ENCODE measurements at places on chromosomes 11 and 22.

DNA sequence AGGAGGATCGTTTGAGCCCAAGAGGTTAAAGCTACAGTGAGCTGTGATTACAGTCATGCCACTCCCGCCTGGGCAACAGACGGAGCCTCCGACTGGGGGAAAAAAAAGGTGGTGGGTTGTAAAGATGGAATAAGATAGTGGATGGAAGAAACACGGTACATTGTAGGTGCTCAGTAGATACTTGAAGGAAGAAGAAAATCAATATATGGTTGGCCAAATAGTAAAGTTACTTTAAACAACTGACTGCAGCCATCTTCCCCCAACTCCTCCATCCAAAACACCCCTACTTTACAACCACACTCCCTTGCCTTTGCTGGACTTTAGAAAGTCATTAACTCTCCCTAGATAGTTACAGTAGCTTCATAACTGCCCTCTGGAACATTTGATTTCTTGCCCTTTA is 2.5 kb upstream of the NUP98 start:
- no peak overlapping the region for H3K4me3 ChIP-seq
- H3K27ac ChIP-seq: no peak overlapping the region
- no peaks in the 10 kb centered on the region for H3K4me1 ChIP-seq

- H3K4me3 ChIP-seq: peak within 1 kb of the TSS; percentile 67
- peaks cover 6% of the 10 kb centered on the region for H3K27me3 ChIP-seq
These were observed at the start of gene TMEM121B for GRCh38 chr22:17121233-17122195. TSS of gene TMEM121B (minus strand) at chr22:17121360. CDS start at chr22:17121127, 233 bp downstream.

DNA sequence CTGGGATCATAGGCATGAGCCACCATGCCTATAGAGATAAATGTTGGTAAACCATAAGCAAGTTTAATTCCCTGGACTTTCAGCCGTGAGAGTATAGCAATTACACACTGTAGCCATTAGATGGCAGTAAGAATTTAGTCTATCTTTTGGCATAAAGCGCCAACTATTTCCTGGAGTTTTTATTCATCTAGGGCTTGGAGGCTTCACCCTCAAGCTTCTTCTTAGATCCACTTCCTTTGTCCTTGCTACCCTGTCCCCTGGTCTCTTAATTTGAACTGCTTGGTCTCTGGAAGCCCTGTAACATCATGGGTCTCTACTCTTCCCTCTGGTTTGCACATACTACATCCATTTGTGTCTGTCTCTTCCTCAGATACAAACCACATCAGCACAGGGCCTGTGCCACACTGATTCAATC is 38.2 kb downstream of the OR10A6 start:
- H3K27me3 ChIP-seq: no peaks in the 10 kb centered on the region
- H3K4me3 ChIP-seq: no peak overlapping the region
- H3K36me3 ChIP-seq: no peaks in the 10 kb centered on the region
- no peak overlapping the region for H3K27ac ChIP-seq

DNA sequence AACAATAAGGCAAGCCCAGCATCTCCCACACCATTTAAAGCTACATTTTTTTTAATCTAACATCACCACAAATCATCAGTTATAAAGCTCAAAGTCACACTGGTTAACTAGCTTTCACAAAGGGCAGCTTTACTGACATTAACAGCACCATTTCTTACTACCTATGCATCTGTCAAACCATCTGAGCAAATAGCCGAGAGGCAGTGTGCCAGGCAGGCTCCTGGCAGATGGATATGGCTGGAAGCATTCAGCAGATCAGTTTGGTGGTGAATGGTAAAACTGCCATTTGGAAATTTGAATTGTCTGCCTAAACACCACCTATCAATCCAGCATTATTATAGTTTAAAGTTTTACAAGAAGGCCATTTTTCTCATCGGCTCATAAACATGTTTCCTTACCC is 131.2 kb downstream of the TTC28 start:
- H3K4me1 ChIP-seq: no peaks in the 10 kb centered on the region
- DNase-seq: no peak
- no peaks in the 10 kb centered on the region for H3K27me3 ChIP-seq
- H3K27ac ChIP-seq: no peak overlapping the region
- H3K4me3 ChIP-seq: no peak overlapping the region

GRCh38 chr22:48779661-48780596 is 1047.7 kb downstream of the BRD1 start:
- no peak overlapping the region for H3K27ac ChIP-seq
- no peak for DNase-seq
- no peaks in the 10 kb centered on the region for H3K27me3 ChIP-seq
- H3K36me3 ChIP-seq: no peaks in the 10 kb centered on the region
- no peak overlapping the region for H3K4me3 ChIP-seq
- no peaks in the 10 kb centered on the region for H3K4me1 ChIP-seq

DNA sequence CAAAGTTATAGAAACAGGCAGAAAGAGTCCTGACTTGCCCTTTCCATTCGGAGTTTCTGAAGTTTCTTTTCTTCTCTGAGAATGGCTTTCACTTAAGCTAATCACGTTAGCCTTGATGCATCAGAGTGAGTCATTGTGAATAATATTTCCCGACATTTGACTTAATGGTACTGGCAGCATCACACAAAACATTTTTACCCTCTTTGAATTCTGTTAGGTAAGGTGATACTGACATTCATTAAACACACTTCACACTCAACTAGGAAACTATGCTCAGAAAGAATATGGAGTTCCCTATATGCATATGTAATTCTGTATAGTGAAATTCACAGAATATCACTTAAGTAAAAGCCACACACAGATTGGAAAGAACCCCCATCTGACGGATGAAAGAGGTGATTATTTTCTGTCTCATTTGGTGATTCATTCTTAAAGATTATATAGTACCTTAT is 120.8 kb upstream of the ARHGAP20 start:
- H3K36me3 ChIP-seq: no peaks in the 10 kb centered on the region
- no peak for DNase-seq
- no peak overlapping the region for H3K27ac ChIP-seq
- no peaks in the 10 kb centered on the region for H3K4me1 ChIP-seq

DNA sequence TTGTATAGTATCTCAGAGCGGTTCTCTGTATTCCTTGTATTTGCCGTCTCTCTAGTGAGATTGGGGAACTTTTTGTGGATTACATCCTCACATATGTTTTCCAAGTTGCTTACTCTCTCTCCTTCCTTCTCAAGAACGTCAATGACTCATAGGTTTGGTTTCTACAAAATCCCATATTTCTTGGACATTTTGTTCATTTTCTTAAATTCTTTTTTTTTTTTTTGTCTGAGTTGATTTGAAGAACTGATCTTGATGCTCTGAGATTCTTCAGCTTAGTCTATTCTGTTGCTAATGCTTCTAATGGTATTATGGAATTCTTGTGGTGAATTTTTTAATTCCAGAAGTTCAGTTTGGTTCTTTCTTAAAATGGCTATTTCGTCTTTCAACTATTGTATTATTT is 28.4 kb upstream of the SLN start:
- DNase-seq: no peak
- no peak overlapping the region for H3K4me3 ChIP-seq
- H3K27ac ChIP-seq: no peak overlapping the region
- H3K4me1 ChIP-seq: no peaks in the 10 kb centered on the region

DNA sequence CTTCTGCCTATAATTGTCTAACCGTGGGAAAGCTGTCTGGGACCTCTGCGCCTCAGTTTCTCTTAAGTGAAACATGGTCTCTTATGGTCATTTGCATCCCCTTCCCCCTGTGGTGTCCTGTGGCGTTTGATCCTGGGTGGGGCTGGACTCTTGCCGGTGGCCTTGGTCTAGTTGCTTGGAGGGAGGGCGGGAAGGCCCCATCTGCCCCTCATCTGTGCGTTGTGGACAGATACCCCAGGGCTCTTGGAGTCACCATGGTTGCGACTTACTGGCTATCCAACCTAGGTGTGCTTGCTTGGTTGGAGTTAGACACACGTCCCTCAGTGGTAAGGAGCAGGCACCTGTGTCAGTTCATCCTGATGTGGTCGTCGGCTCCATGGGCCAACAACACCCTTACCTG is 15.2 kb downstream of the SHANK3 start:
- H3K27ac ChIP-seq: no peak overlapping the region
- DNase-seq: no peak
- H3K4me1 ChIP-seq: no peaks in the 10 kb centered on the region
- no peaks in the 10 kb centered on the region for H3K36me3 ChIP-seq
- no peaks in the 10 kb centered on the region for H3K27me3 ChIP-seq

DNA sequence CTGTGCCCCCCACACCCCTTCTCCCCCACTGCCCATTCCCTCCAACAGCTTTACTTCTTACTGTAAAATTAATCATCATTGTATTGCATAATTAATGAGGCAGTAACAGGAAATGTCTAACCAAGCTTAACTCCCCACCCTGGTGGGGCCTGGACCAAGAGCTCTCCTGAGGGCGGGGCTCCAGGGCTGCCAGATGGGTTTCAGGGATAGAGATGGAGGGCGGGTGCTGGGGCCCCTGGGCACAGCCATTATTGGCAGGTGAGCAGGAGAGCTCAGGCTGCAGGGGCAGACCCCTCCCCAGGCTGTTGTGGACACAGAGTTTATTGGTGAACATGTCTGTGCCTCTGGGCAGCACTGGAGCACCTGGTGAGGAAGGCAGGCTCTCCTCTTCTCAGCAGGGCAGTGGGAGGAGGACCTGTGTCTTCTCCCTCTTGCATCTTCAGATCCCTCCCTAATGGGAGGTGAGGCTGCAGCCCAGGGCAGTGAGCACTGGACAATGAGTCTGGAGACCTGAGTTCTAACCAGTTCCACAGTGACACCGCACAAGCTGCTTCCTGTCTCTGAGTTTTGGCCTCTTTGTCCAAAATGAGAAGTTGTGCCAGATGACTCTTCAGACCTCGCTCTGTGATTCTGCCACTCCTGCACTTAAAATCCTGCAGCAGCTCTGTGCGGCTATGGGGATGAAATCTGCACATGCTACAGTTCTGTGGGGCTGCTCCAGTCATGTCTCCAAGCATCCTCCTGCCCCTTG is 233.3 kb downstream of the CEP164 start:
- H3K4me3 ChIP-seq: no peak overlapping the region
- H3K27ac ChIP-seq: no peak overlapping the region
- no peak for DNase-seq
- H3K4me1 ChIP-seq: no peaks in the 10 kb centered on the region
- H3K27me3 ChIP-seq: no peaks in the 10 kb centered on the region
- H3K36me3 ChIP-seq: no peaks in the 10 kb centered on the region

- H3K4me1 ChIP-seq: no peaks in the 10 kb centered on the region
- no peaks in the 10 kb centered on the region for H3K36me3 ChIP-seq
- no peak overlapping the region for H3K4me3 ChIP-seq
- H3K27me3 ChIP-seq: no peaks in the 10 kb centered on the region
- H3K27ac ChIP-seq: no peak overlapping the region
These were observed 324.7 kb downstream of the ETS1 start for GRCh38 chr11:128262463-128263345.

DNA sequence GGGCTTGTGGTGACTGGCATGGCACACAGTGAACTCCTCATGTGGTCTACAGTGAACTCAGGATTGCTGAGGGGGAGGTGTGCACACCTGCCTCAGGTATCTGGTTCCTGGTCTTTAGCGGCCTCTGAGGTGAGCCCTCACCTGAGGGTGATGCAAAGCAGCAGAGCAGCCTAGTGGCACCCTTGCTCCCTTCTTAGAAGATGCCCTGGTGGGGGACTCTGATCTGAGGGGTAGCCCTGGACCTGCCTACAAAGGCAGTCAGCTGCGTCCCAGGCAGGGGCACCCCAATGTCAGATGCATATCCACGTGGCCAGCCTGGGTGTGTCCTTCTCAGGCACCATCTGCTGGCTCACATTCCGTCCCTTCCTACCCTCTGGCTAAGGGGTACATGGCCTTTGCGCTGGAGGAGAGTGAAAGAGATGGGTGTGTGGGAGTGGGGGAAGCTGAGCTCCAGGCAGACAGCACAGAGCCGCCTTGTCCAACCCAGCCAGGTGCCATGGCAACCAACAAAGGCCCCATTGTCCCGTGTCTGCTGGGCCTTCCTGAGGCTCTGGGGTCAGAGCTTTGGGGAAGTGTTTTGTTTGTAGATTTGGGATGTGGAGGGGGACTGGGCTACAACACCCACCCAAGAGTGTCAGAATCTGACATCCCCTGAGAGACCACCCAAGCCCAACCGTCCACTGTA is 5.8 kb downstream of the PLEKHB1 start:
- H3K36me3 ChIP-seq: no peaks in the 10 kb centered on the region
- H3K4me1 ChIP-seq: no peaks in the 10 kb centered on the region
- H3K27ac ChIP-seq: no peak overlapping the region
- no peak overlapping the region for H3K4me3 ChIP-seq

DNA sequence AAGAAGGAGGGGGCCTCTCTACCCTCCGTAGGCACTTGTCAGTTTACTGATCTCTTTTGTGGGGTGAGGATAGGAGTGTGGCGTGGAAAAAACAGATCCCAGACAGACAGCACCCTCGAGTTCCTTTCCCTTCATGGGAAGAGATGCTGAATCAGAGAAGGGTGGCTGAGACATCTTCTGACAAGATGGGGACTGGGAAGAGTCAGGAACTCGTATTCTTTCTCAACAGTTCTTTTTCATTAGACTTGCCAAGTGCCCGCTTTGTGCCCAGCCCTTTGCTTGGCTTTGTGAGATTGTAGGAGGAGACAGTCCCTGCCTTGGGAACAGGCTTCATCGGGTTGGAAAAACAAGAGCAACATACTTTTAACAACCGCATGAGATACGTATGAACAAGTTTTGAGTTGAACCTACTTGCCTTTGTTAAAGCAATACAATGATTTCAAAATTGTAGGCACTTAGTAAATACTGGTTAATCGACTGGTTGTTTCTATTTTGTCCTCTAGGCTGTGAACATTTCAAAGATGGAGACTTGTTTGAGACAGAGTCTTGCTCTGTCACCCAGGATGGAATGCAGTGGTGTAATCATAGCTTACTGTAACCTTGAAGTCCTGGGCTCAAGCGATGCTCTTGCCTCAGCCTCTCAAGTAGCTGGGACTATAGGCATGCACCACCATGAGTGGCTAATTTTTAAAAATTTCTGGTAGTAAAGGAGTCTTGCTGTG is 1.1 kb downstream of the RRM1 start:
- DNase-seq: no peak
- no peaks in the 10 kb centered on the region for H3K27me3 ChIP-seq
- H3K4me1 ChIP-seq: peaks cover 11% of the 10 kb centered on the region
- H3K36me3 ChIP-seq: peaks cover 14% of the 10 kb centered on the region
- H3K27ac ChIP-seq: peak overlapping the region; percentile 92

GRCh38 chr11:80414181-80415165 is 973.6 kb upstream of the TENM4 start:
- H3K4me1 ChIP-seq: no peaks in the 10 kb centered on the region
- H3K36me3 ChIP-seq: no peaks in the 10 kb centered on the region
- no peaks in the 10 kb centered on the region for H3K27me3 ChIP-seq

DNA sequence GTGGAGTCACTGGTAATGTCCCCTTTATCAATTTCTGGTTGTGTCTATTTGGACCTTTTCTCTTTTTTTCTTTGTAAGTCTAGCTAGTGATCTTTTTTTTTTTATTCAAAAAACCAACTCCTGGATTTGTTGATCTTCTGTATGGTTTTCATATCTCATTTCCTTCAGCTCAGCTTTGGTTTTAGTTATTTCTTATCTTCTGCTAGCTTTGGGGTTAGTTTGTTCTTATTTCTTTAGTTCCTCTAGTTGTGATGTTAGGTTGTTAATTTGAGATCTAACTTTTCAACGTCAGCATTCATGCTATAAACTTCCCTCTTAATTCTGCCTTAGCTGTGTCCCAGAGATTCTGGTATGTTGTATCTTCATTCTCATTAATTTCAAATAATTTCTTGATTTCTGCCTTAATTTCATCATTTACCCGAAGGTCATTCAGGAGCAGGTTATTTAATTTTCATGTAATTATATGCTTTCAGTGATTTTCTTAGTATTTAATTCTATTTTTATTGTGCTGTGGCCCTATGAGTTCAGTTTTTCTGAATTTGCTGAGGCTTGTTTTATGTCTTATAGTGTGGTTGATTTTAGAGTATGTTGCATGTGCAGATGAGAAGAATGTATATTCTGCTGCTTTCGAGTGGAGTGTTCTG is 29.0 kb downstream of the PI4KA start:
- H3K4me1 ChIP-seq: no peaks in the 10 kb centered on the region
- H3K4me3 ChIP-seq: no peak overlapping the region
- peaks cover 47% of the 10 kb centered on the region for H3K36me3 ChIP-seq
- DNase-seq: no peak
- no peak overlapping the region for H3K27ac ChIP-seq

Data from ascending aorta (tissue), 2 donors.